ENCODE measurements at places on chromosomes 4 and X.

- no peak for DNase-seq
Observed at GRCh38 chr4:181592221-181592745, 650.9 kb upstream of the TENM3 start.

DNA sequence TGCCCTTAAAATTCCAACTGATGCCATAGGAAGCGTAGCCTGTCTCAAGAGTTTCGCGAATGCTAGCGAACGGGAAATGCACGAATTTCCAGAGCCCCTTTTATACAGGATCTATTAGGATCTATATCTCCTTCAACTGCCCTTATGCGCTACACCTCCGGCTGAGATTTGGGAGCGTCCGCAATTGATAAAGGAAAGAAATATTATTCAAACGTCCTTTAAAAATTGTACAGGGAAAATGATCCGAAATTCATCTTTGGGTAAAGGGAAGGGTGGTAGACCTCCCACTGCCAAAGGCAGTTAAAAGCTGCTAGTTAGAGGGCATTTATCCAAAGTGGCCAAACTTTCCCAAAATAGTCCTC lies 609 bp downstream of the NR3C2 start:
- DNase-seq: no peak

- no peak for DNase-seq
Observed at GRCh38 chr4:177632481-177632880, 190.2 kb upstream of the AGA start.

- DNase-seq: peak; percentile 53
Observed at GRCh38 chr4:73311428-73311827, 52.8 kb upstream of the ANKRD17 start.

- no peak for DNase-seq
Observed at GRCh38 chrX:110363244-110363643, 4.6 kb downstream of the RTL9 start.

GRCh38 chrX:153922932-153923857 lies 2.9 kb downstream of the ARHGAP4 start:
- no peak for DNase-seq

DNA sequence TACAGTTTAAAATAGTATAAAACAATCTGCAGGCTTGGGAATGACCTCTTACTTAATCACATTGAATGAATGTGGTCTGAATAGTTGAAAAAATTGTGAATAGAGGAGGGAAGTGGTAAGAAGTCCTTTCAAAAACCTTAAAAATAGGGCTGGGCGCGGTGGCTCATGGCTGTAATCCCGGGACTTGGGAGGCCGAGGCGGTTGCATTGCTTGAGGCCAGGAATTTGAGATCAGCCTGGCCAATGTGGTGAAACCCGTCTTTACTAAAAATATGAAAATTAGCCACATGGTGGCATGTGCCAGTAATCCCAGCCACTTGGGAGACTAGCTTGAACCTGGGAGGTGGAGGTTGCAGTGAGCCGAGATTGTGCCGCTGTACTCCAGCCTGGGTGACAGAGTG lies 36.5 kb downstream of the HERC3 start:
- no peak for DNase-seq

DNA sequence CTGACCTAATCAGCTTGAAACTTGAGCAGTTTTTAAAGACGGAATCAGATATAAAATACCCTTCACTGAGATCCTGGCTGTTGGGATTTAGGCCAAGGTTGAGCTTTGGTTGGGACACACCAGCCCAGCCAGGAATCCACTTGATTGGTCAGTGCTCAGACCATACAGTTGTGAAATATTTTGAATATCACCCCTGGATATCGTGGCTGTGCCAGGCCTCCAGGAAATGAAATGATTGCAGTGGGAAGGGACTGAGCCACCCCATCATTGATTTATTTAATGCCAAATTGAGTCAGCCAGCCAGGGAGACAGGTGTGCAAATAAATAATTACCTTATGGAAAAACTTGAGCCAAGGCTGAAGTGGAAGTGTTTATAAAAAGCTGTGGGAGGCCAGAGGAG lies 128.4 kb upstream of the SCML1 start:
- DNase-seq: no peak

DNA sequence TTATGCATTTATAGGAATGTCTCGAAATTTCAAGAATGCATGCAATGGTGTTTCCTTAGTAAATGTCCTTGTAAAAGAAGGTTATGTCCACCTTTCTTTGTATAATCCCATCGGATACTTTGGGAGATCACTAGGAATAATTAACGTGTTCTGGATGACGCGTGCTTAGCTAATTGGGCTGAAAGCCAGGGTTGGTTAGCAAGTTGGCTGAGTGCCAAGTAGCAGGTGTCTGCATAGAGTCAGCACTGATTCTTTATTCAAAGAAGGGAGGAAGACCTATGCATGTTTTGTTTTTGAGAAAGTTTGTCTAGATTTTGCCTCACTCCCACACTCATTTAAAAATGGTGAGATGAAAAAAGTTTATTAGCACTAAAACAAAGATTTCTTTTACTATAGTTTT lies 144.6 kb downstream of the SOX3 start:
- peak; percentile 0 for DNase-seq

- no peak for DNase-seq
Observed at GRCh38 chr4:122403861-122404260, 25.1 kb downstream of the ADAD1 start.

GRCh38 chr4:87580057-87580456 lies 28.3 kb upstream of the DSPP start:
- DNase-seq: no peak

GRCh38 chr4:143939528-143939927 lies 34.2 kb upstream of the GYPE start:
- DNase-seq: no peak

Data from NAMALWA (cell line).